Fibroblast of villous mesenchyme (primary cell): ENCODE measurements at places on chromosomes 4 and X. TPM values are rescaled to one million over a fixed set of nuclear protein-coding genes. Genes with fewer than 3 reads are reported as not detected.

DNA sequence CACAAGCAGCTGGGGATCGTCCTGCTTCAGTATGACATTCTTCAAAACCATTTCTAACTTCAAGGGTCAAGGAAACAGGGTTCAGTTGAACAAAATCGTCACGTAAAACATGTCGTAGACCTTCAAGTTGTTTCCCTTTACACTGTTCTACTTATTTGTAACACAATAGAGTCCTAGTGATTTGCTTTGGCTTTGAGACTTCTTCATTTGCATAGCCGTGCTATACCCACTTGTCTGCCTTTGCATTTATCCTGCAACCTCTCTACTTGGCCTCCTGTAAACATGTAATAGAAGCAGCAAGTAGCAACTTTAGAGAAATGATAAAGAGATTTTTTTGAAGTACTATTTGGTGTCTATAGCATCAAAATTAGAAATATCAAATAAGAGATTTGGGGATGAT lies 194.9 kb downstream of the SLC7A11 start:
- DNase-seq, result no peak

DNA sequence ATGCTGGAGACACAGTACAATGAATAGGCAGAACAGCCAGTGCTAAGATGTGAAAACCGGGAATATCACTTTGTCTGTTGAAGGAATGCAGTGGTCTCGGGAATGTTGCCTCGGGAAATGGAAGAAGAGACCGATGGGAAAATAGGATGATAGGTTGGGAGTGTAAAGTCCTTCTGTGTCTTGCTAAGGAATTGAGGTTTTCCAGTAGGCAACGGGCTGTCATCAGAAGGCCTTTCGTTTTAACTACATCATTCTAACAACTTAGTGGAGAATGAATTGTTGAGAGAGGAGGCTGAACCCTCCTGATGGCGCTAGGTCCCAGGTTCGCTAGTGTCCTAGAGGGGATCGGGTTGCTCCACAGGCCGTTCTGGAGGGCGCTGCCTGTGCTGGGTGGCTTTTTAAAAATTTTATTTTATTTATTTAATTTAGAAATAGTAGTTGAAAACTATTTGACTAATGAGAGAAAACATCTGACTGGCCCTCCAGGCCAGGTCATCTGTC lies 730 bp downstream of the VBP1 start:
- no peak for DNase-seq

GRCh38 chrX:13177921-13178566 lies 133.6 kb upstream of the FAM9C start:
- DNase-seq, result no peak

- peak; percentile 53 for DNase-seq
Measured at GRCh38 chr4:11741190-11741652, 312.5 kb upstream of the HS3ST1 start.

DNA sequence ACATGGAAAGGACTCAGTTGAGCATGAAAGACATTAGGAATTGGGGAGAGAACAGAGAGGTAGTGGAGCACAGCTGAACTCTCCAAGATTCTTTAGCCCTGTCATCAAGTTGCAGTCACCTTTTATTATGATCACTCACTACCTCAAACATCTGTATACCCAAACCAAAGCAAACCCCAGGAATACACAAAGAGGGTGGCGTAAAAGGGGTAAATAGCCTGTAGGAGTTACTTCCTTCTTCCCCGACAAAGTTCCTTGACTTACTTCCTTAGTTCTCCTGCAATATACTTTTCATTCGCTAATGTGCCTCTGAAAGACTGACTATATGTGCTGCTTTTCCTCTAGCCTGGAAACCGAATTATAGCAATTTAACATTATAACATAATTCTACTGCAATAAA lies 159.9 kb downstream of the SPRY1 start:
- DNase-seq, result no peak

DNA sequence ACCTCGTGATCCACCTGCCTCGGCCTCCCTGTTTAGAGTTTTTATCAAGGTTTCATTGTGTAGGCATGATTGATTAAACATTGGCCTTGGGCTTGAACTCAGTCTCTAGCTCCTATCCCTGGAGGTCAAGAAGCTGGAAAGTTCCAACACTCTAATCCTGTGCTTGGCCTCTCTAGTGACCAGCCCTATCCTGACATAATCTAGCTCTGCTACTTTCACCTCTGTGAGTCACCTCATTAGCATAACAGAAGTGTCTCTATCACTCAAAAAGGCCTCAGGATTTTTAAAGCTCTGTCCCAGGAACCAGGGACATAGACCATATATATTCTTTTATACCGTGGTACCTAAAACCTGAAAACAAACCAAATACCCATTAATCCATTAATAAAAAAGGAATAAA lies 377.5 kb downstream of the CENPC start:
- no peak for DNase-seq

- DNase-seq, result no peak
Measured at GRCh38 chr4:158146736-158147135, 26.1 kb downstream of the GASK1B start.

DNA sequence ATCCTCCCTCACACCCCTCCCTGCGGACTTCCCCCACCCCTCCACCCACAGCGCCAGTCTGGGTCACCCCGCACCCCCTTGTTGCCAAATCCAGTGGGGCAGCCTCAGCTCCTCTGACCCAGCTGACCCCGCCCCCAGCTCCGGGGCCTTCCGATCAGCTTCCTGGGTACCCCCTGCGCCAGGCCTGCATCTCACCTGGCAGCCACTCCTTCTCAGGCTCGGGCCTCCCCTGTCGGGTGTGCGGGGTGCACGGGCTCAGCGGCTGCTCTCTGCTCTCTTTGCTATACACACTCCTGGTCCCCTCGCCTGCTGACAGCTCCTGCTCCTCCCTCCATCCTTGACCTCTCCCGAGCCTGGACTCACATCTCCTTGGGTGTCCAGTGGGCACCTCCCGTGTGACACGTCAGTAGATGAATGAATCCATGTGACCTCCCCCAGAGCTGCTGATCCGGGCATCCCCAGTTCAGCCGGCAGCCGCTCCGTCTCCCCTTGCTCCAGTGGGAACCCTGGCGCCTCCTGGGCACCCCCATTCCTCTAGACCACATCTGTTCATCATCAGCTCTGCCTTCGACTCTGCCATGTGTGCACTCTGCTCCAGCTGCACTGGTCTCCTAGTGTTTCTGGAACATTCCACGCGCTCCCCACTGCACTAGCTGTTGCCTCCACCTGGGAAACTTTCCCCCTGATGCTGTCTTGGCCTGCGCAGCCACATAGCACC lies 9.9 kb downstream of the CFAP99 start:
- DNase-seq, result no peak

DNA sequence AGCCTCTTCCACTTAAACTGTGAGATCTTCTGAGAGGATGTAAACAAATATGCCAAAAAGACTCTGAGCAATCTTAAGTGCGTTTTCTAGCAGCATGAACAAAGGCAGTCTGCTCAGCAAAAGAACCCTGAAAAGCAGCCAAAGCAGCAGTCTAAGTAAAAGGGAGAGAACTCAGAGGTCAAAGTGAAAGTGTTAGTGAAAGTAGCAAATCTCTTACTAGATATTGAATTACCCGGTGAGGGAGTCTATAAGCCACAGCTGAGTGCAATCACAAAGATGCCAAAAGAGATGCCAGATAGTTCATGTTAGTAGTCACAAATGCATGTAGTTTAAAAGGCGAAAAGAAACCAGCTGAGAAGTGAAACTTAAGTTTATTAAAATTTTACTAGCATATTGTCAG lies 7.9 kb upstream of the GNRHR start:
- DNase-seq, result peak; percentile 22

DNA sequence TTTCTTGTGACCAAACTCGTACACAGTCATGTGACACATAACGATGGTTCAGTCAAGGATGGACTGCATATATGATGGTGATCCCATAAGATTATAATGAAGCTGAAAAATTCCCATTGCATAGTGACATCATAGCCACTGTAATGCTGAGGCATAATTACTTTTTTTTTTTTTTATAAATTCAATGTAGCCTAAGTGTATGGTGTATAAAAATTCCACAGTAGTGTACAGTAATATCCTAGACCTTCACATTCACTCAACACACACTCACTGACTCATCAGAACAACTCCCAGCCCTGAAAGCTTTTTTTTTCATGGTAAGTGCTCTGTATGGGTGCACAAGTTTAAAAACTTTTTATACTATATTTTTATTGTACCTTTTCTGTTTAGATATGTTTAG lies 105.0 kb downstream of the AREG start:
- no peak for DNase-seq

GRCh38 chr4:47824840-47825239 lies 13.0 kb downstream of the CORIN start:
- no peak for DNase-seq

DNA sequence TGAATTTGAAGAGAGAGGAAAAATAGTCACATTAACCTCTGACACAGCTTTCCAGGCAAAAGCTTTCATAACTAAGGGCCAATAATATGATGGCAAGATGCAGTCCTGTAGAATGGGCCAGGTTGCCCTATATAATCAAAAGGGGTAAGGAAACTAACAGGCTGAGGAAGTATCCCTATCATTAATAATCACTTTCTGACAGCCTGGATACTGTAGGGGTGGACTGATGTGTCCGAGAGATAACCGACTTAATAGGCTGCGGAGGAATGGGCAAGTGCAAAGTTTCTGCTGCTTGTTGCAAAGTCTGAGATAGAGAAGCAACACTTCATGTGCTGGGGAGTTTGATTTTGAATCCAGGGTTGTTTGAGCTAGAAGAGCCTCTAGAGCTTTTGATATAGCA lies 94.8 kb downstream of the DNAAF6 start:
- no peak for DNase-seq

DNA sequence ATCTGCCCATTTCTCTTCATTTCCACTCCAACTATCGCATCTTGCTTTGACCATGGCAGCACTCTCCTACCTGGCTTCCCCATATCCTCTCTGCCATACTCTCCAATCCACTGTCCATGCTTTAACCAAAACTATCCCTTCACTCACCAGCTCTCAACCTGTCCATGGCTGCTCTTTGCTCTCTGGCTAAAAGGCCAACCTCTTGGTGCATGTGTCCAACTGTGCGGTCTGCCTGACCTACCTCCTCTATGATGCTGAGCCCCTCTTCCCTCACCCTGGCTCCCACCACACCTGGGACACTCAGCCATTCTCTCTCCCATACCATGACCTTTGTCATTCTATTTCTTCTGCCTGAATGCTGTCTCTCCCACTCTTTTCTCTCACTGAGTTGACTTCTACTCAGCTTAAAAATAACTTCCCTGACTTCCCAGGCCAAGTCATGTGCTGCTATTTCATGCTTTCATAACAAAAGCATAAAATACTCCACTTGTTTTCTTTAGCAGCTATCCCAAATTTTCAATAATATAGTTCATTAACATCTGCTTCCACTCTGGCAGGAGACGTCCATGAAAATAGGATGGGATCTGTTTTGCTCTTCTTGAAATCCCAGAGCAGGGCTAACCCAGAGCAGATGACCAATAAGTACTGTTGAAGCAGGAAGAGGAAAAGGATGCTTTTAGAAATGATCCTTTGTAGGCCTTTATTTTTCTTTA lies 29.8 kb upstream of the KLF3 start:
- DNase-seq, result peak; percentile 8

DNA sequence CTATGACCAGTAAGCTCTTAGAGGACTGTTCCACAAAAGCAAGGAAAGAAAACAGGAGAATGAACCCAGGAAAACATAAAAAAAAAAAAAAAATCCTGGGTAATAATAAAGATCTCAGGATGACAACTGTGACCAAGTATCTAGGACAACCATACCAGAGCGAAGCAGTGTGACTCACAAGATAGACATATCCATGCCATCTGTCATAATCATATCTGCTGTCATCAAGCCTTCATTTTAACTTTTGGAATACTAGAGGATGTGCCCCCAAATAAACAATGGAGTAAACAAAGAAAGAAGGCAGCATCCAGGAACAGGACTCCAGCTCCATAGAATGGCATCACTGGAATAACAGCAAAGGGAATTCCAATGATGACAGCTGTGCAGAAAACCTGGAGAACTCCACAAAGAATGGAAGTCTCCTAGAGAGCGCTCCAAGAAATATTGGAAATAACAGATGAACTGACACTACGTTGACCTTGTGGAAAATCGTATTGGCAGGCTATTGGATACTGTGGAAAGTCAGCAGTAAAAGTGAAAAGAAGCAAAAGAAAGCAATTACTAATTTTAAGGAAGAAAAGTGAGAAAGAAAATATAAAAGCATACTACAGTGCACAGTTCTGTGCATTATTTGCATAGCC lies 35.3 kb downstream of the HPGDS start:
- DNase-seq, result no peak

DNA sequence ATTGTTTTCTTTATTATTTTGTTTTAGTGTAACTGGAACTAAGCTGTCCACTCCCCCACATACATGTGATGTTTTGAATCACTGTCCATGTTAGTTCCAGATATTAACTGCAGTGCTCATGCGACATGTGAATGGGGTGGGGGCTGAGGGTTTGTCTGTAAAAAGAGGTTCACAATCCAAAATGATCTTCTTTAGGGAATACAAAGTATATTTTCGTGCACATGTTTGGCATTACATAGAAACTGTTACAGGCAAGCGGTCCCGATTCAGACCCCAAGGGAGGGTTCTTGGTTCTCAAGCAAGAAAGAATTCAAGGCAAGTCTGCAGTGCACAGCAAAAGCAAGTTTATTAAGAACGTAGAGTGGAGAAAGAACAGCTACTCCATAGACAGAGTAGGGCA lies 296.5 kb upstream of the CLNK start:
- no peak for DNase-seq

GRCh38 chrX:111868726-111869638 lies 7.0 kb upstream of the TRPC5OS start:
- DNase-seq, result no peak

DNA sequence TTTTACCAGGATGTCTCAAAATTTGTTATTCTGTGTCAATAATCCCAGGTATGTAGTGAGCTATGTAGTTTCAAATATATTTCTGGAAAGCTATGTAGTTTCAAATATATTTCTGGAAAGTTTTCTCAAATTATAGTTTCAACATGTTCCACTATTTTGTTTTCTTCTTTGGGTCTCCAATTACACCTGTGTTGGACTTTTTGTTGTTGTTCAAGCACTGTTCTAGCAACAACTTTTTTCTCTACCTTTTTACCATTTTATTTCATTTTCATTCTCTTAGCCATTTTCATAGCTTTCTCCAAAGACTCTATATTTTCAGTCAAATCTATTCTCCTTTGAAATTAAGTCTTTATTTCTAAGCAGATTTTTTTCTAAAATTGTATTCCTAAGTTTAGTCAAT lies 88.4 kb downstream of the LCORL start:
- DNase-seq, result no peak

GRCh38 chrX:133321451-133321850 lies 93.8 kb downstream of the GPC4 start:
- no peak for DNase-seq

GRCh38 chr4:4329496-4329895 lies 39.4 kb downstream of the ZBTB49 start:
- no peak for DNase-seq

ETDB gene
- not detected in 2 replicates for total RNA-seq

ADGRL3 gene
- total RNA-seq, result 1.3 and 2.2 TPM in 2 replicates

PSAPL1 gene
- not detected in 2 replicates for total RNA-seq

SLITRK2 gene
- total RNA-seq, result not detected in 2 replicates

PCDH7 gene
- 53.1 and 122 TPM in 2 replicates for total RNA-seq

DAPP1 gene
- not detected in 2 replicates for total RNA-seq

SNCA gene
- 0.97 and 3.5 TPM in 2 replicates for total RNA-seq

CT45A5 gene
- not detected in 2 replicates for total RNA-seq

XK gene
- 0.64 and 0.86 TPM in 2 replicates for total RNA-seq
